ENCODE measurements at places on chromosomes 11 and 22.

DNA sequence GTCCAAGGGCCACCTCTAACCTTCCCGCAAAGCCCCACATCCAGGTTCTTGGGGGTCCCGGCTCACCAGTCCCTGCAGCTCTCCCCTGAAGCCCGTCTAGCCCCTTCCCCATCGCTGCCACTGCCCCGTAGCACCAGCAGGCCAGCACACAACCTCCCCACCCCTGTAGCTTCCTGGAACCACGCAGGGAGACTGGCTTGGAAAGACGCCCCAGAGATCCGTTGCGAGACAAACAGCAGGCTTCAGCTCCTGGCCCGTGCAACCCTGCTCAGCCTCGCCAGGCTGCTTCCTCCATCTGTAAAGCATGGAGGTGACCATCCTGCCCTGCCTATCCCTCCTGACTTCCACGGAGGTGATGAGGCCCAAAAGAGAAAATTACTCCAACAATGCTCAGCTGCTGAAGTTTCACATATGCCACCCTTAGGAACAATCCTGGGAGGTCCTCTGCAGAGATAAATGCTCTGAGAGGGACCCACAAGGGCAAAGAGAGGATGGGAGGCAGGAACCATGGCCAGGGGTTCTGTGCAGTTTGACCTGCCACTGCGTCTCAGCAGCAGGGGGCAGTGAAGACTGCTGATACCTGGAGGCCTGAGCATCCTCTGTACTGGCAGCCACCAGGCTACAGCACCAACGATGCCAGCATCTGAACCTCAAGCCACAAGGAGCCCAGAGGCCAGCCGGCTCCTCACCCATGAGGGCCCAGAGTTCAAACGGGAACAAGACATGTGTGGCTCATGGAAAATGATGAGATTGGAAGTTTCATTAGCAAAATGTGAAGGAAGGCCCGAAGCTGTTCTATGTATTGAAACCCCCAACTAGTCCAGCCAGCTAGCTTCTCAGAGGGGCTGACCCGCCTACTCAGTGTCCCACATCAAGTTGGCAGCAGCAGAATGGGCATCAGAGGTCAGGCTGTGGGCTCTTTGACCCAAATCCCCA lies 16.1 kb downstream of the DGCR2 start:
- no peak for DNase-seq

DNA sequence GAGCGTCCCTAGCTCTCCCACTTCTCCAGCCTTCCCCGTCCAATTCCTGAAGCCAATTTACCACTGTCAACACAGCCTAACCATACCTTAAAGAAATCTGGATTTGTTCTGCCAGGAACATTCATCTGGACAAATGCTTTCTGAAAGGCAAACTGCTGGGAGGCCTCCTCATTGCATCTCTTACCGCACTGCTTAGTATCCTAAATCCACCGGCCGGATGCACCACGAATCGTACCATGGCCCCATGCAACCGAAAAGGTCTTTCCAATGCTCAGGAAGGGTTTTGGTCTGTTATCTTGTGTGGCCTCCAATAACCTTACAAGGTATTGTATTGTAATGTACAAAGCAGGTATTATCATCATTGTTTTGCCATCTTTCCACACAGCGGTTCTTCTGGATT lies 57.6 kb downstream of the MYH9 start:
- no peak for DNase-seq

DNA sequence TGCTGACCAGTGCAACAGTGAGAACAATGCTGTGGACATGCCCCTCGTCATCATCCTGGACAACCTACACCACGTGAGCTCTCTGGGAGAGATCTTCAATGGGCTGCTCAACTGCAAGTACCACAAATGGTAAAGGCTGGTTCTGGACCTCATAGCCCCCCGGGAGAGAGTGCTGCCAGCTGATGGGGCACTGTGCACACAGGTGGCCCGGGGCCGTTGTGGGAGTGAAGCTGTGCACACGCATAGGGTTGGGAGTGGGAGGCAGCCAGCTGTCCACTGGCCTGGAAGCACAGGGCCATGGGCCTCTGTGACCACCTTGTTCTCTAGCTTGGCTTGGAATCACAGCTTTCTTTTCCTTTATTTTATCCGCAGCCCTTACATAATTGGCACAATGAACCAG lies 57.0 kb downstream of the DBX1 start:
- no peak for DNase-seq

- no peak for DNase-seq
Measured at GRCh38 chr22:23613193-23613972, 18.7 kb downstream of the DRICH1 start.

DNA sequence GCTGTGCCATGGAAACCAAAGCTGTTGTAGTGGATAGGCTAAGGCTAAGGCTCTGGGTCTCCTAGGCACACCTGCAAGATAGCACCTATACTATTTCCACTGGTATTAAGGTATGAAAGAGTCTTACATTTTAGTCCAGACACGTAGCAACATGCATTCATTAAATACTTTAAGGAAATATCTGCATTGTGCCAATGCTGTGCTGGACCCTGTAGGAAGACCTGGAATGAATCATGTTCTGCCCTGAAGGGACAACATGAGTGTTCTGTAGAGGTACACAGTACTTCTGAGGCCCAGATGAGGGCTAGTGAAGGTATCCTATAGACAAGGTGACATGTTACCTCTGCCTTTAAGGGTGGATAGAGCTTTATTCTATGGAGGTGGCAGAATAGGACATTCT lies 35.2 kb upstream of the RRM1 start:
- DNase-seq, result no peak

DNA sequence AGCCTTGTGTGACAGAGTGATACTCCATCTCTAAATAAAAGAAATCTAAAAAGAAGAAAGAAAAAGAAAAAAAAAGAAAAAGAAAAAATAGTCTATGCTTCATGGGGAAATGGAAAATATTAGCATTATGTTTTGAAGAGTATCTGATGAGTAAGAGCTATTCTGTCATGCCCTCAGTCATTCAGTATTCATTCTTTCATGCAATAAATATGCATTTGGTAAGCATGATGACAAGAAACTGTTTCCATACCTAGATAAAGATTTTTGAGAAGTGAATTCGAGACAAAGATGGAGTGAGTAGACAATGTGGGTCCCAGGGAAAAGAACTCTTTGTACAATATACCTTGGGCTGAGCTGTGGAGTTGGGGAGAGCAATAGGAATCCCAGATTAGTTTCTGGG lies 6.2 kb upstream of the IFTAP start:
- DNase-seq, result no peak

DNA sequence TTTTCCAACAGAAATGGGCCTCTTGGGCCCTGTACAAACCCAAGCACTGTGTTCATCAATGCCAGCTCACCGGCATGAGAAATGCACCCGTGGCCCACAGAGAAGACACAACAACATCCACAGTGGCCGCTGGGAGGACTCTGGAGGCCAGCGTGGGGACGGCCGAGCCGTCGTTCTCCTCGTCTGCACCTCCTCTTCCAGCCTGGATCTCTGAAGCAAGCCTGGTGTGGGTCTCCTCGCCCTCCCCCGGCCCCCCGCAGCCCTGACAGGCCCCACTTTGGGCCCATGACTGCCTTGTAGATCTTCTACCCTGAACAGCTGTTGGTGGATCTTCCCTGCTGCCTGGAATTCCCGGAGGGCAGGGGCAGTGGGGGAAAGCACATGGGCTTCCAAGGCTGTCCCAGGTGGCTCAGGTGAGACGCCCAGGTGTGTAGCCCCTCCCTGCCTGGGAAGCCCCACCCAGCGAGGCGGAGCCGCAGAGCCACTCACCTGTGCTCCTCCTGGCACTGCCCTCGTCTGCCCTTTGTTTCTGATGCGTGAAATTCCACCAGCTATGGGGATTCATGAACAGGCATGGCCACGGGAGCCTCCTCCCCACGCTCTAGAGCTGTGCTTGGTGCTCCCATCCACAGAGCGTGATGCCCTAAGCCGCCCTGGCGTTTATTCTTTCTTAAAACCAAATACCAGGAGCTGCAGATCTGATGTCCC lies 225.9 kb downstream of the BRD1 start:
- no peak for DNase-seq

- DNase-seq, result peak; percentile 79
Measured at GRCh38 chr22:18075720-18076497, 1.9 kb upstream of the PEX26 start.

- DNase-seq, result no peak
Measured at GRCh38 chr11:103920449-103920848, 116.0 kb upstream of the DDI1 start.

- DNase-seq, result no peak
Measured at GRCh38 chr11:111942829-111943228, 5.7 kb downstream of the DIXDC1 start.

- DNase-seq, result no peak
Measured at GRCh38 chr11:75615751-75616150, 53.1 kb downstream of the MAP6 start.

DNA sequence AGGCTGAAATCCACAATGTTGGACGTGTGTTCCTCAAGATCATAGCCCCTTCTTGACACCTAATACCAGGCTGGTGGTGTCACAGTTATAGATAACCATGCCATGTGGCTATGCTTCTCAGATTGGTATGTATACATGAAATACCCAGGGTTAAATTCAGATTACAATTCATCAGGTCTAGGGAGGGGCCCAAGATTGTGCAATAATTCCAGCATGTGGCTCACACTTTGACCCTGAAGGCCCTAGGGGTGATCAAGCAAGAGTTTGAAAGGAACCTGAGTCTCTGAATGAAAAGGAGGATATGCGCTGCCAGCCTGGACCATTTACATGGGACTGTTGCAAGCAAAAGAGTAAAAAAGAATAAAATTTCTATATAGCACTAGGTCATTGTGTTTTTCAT lies 7.4 kb downstream of the OR4C6 start:
- DNase-seq, result no peak

DNA sequence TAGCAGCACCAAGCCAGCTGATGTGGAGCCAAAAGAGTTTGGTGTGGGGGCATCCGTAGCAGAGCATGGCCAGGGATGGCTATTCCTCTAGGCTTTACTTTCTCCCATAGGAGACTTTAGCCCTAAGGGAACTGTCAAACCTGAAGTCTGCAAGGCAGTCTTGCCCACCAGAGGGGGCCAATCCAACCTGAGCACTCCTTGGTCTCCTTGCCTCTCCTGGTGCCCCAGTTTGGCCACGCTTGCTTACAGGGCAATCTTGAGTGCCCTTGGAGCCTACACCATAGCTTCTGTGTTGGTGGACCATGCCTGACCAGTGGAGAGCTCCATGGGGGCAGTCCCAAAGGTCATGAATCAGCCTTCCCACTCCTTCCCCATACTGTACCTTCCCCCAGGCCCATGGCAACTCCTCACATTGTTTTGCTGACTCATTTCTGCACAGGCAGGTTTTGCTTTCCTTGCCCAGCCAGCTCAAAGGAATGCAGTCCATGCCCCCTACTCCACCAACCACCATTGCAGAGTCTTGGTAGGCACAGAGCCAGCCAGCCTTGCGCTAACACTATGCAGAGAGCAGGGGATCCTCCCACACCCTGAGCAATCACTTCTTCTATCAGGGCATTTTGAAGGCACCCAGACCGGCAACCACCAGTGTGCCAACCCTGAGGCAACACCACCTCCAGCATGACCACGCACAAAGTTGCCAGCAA lies 1421.2 kb upstream of the RAG2 start:
- no peak for DNase-seq

DNA sequence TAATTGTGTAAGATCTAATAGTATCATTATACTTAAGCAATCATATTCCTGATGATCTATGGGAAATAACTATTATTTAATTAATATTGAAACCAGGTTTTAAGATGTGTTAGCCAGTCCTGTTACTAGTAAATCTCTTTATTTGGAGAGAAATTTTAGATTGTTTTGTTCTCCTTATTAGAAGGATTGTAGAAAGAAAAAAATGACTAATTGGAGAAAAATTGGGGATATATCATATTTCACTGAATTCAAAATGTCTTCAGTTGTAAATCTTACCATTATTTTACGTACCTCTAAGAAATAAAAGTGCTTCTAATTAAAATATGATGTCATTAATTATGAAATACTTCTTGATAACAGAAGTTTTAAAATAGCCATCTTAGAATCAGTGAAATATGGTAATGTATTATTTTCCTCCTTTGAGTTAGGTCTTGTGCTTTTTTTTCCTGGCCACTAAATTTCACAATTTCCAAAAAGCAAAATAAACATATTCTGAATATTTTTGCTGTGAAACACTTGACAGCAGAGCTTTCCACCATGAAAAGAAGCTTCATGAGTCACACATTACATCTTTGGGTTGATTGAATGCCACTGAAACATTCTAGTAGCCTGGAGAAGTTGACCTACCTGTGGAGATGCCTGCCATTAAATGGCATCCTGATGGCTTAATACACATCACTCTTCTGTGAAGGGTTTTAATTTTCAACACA lies 6.4 kb downstream of the BIRC3 start:
- DNase-seq, result no peak

DNA sequence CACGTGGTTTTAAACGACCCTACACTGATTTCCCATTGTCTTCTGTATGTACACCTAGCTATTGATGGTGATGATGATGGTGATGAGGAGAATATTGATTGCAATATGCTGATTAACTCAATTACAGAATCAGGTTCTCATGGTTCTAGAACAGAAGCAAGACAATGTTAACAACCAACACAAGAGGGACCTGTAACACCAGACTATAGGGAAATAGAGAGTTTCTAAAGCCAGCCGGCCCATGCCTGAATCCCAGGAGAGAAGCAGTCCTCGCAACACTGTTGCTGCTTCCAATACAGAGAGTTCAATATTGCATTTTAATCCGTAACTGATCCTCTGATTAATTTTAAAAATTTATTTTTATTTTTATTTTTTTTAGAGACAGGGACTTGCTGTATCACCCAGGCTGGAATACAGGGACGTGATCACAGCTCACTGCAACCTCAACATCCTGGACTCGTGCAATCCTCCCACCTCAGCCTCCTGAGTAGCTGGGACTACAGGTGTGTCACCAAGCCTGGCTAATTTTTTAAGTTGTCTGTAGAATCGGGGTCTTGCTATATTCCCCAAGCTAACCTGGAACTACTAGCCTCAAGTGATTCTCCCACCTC lies 22.2 kb upstream of the UBASH3B start:
- DNase-seq, result no peak

DNA sequence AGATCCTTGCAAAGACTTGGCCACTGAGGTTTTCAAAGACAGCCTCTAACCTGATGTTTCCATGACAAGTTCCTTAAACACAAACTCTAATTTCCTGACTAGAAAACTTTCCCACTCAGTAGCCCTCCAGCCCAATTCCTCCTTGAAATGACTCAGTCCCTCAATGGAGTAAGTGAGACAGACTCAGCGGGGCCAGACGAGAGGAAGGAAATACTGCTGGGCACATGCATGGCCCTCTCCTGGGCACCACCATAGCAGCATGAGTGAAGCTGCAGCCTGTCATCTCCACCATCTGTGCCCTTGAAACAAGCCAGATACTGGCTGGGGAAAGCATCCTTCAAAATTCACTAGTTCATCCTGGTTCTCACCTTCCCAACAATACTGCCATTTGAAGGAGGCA lies 76.2 kb upstream of the GDPD4 start:
- no peak for DNase-seq

GRCh38 chr11:2887515-2888195 lies 2.1 kb upstream of the CDKN1C start:
- DNase-seq, result no peak

- no peak for DNase-seq
Measured at GRCh38 chr11:746289-747157, 741 bp upstream of the TALDO1 start.

- DNase-seq, result no peak
Measured at GRCh38 chr11:131056036-131056435, 139.8 kb upstream of the SNX19 start.

- DNase-seq, result no peak
Measured at GRCh38 chr11:95816037-95816436, 25.7 kb downstream of the CEP57 start.
